Dermis microvascular lymphatic vessel endothelial cell (primary cell): ENCODE measurements at places on chromosomes 1 and 21. TPM values are rescaled to one million over a fixed set of nuclear protein-coding genes. Genes with fewer than 3 reads are reported as not detected.

TMCO4 gene
- total RNA-seq, result 6.7 and 9.6 TPM in 2 replicates

ATF3 gene
- 1.0 and 1.3 TPM in 2 replicates for total RNA-seq

IQGAP3 gene
- total RNA-seq, result 6.8 and 12.8 TPM in 2 replicates

RRP15 gene
- total RNA-seq, result 2.9 and 3.6 TPM in 2 replicates

YTHDF2 gene
- 62.6 and 86.0 TPM in 2 replicates for total RNA-seq

PSMB2 gene
- total RNA-seq, result 18.2 and 21.4 TPM in 2 replicates

FCRL2 gene
- total RNA-seq, result not detected in 2 replicates

KRTAP21-2 gene
- not detected in 2 replicates for total RNA-seq

CA6 gene
- not detected in 2 replicates for total RNA-seq

KDF1 gene
- total RNA-seq, result not detected in 2 replicates

GUCA2B gene
- total RNA-seq, result not detected in 2 replicates

RNU1-2 gene
- under 0.01 TPM in 2 replicates for total RNA-seq

SPRR4 gene
- not detected in 2 replicates for total RNA-seq

IRF6 gene
- 0.51 and 2.6 TPM in 2 replicates for total RNA-seq

HEYL gene
- 0.13 TPM in 1 of 2 replicates, not detected in the other for total RNA-seq

SPATA1 gene
- total RNA-seq, result 0.13 and 0.38 TPM in 2 replicates

MYCBP gene
- total RNA-seq, result 5.8 and 8.7 TPM in 2 replicates

MEGF6 gene
- total RNA-seq, result 69.3 and 239 TPM in 2 replicates

MPZL1 gene
- total RNA-seq, result 99.5 and 107 TPM in 2 replicates

PSMA5 gene
- 46.7 and 49.7 TPM in 2 replicates for total RNA-seq

ETV3L gene
- under 0.01 TPM in 1 of 2 replicates, not detected in the other for total RNA-seq

PCAT6 gene
- total RNA-seq, result 0.13 and 0.25 TPM in 2 replicates

FOXO6 gene
- under 0.01 TPM in 1 of 2 replicates, not detected in the other for total RNA-seq

COL24A1 gene
- total RNA-seq, result under 0.01 TPM in 1 of 2 replicates, not detected in the other

PLD5 gene
- not detected in 2 replicates for total RNA-seq

HSPA6 gene
- 0.13 and 1.5 TPM in 2 replicates for total RNA-seq

S100A12 gene
- total RNA-seq, result not detected in 2 replicates

ADCY10 gene
- under 0.01 and 0.13 TPM in 2 replicates for total RNA-seq

RPE65 gene
- not detected in 2 replicates for total RNA-seq

ARHGAP30 gene
- not detected in 2 replicates for total RNA-seq

ZNF672 gene
- 15.9 and 22.9 TPM in 2 replicates for total RNA-seq

ASB17 gene
- not detected in 2 replicates for total RNA-seq

ZNF593OS gene
- not detected in 2 replicates for total RNA-seq

RIMKLA gene
- under 0.01 TPM in 2 replicates for total RNA-seq

NDC1 gene
- 13.7 and 23.1 TPM in 2 replicates for total RNA-seq

COL9A2 gene
- 0.39 and 0.51 TPM in 2 replicates for total RNA-seq

RGS18 gene
- not detected in 2 replicates for total RNA-seq

ZNF670 gene
- 6.2 and 7.4 TPM in 2 replicates for total RNA-seq

RGS13 gene
- total RNA-seq, result not detected in 2 replicates

GFI1 gene
- total RNA-seq, result under 0.01 TPM in 1 of 2 replicates, not detected in the other

LRRC8D gene
- total RNA-seq, result 8.3 and 10.0 TPM in 2 replicates
